ENCODE measurements at places on chromosomes 7 and 10.

- no peak for DNase-seq
Observed at GRCh38 chr7:2360796-2361195, 6.2 kb downstream of the EIF3B start.

DNA sequence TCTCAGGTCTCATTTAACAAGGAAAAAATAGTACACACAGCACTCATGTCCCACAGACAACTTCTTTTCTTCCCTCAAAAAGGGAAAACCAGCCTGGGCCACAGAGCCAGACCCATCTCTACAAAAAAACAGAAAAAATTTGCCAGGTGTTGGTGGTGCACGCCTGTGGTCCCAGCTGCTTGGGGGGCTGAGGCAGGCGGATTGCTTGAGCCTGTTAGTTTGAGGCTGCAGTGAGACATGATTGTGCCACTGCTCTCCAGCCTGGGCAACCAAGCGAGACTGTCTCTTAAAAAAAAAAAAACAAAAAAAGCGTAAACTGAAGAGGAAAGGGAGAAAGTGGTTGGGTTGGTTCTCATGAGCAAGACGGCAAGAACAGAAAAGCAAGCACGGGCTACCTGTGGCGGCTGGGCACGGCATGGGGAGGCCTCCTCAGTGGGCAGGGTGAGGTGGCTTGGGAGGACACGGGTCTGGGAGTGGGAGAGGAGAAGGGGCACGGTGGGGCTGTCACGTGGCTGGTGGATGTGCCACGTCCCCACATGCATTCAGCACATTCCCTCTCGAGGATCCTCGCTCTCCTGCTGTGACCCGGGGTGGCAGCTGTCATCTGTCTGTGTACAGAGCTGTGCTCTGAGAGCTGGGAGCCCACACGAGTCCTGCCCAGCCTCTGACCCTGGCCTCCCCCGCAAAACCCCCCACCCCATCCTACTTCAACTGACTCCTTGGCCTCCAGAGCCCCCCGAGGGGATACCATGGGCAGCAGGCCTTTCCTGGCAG is 219.7 kb downstream of the MLLT10 start:
- no peak for DNase-seq

DNA sequence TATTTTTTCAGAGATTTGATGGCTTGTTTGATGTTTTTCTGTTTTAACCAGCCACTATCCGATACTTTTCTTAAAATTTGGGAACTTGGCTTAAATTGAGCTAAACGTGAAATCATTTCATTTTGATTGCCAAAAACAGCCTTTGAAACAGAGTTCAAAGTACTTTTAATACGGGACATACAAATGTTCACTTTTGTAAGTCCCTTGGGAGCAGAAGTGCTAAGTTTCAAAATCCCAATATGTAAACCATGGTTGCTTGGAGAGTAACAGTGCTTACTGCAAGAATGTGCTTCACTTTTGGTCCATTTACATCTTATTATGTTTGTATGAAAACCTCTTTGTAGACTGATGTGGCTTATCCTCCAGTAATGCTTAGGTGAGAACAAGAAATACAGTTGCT is 10.9 kb downstream of the PNPLA8 start:
- DNase-seq = no peak

DNA sequence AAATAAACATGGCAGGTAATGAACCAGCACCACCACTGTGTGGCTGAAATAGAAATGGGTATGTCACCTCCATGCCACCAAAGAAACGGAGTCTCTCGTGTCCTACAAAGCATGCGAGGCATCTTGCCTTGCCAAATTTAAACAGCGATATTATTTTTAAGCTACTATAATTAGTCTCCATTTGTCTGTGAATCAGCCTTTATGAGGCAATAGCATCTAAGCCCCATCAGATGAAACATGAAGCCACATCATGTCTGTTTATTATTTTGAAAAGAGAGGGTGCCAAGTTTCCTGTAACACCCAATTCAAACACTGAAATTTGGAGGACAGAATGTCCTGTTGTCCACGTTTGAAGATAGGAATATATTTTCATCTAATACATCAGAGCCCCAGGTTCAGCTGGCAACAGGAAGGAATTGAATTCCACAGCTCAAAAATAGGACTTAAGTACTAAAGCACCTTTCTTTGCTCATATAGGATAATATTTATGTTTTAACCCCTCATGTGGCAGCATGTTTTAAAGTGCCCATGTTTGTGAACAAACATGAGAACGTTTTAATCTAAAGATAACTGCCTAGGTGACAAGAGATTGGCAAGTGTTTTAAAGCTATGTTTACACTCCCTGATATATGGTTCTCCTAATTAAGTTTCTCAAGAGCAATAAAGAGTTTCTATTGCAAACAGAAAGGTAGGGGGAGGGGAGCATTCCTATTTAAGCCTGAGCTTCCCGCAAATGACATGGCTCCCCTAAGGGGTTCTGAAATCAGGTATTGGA is 86.8 kb downstream of the SORBS1 start:
- no peak for DNase-seq

DNA sequence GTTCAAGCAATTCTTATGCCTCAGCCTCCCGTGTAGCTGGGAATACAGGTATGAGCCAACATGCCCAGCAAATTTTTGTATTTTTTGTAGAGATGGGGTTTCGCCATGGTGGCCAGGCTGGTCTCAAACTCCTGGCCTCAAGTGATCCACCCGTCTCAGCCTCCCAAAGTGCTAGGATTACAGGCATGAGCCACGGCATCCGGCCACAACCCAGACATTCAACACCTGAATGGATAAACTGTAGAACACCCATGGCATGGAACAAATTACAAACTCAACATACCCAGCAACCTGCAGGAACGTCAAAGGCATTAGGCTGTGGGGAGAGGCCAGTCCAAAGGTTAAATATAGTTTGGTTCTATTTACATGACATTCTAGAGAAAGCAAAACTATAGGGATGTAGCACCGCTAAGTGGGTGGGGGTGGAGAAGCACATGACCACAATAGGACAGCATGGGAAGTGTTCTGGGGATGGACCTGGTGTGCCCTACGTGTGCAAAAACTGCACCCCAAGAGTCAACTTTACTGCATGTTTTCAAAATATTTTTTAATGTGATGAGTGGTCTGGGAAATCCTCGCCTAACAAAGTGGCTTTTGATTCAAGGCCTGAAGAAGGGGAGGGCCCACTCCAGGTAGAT is 6.5 kb upstream of the PGAM2 start:
- no peak for DNase-seq

- DNase-seq = no peak
Observed at GRCh38 chr10:111410740-111411139, 333.9 kb downstream of the ADRA2A start.

GRCh38 chr7:134515569-134516468 is 11.5 kb upstream of the AKR1B10 start:
- DNase-seq = peak; percentile 86

DNA sequence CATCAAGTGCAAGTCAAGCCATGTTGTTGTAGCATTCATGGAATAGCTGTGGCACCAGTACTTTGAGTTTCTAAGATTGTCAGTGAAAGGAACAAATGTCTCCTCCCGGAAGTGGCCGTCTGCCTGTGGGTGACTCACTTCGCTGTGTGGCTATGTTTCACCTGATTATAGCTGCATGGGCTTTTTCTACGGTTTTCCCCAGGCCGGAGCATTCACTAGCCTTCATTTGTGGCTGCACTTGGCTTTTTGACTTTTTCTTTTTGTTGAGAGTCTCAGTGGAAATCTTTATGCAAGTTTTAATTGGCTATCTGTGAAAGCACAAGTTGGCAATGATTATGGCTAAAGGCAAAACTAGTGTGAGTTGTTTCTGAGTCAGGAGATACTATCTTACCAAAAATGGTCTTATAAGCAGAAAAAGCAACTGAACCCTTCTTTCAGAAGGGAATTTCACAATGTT is 35.0 kb downstream of the SRI start:
- peak; percentile 16 for DNase-seq

GRCh38 chr7:99290980-99291607 is 18.5 kb downstream of the MYH16 start:
- no peak for DNase-seq

GRCh38 chr10:55104738-55105137 is 303.7 kb upstream of the PCDH15 start:
- DNase-seq = no peak

- no peak for DNase-seq
Observed at GRCh38 chr10:61169294-61169693, 225.3 kb upstream of the RHOBTB1 start.

DNA sequence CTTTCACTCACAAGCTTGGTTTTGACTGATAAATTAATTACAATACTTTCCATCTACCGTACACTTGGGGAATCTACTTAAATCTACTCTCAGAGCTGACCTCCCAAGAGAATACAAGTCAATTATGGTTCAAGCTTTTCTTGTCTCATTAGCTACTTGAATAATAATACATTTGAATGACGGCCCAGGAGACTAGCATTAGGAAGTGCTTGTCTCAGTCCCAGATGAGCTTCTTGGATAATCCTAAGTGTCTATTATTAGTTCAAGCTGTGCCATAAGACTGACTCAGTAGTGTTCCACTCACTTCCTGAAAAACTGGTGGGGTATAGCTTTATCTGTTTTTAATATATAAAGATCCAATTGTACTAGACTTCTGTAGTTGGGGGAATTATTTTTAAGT is 100.2 kb downstream of the GNAT3 start:
- no peak for DNase-seq

GRCh38 chr7:1781369-1781768 is 111.3 kb downstream of the ELFN1 start:
- no peak for DNase-seq

- no peak for DNase-seq
Observed at GRCh38 chr10:110883924-110884323, 12.2 kb downstream of the PDCD4 start.

GRCh38 chr10:69004821-69005220 is 16.2 kb downstream of the KIFBP start:
- no peak for DNase-seq

All from AG09309 (cell line).